Stimulated activated CD4-positive, alpha-beta T cell treated with anti-CD3 and anti-CD28 coated beads, Interleukin-1b, Interleukin-23, amount 100 ng/mL, for 1 hour (primary cell): ENCODE measurements at places on chromosomes 6 and 20.

DNA sequence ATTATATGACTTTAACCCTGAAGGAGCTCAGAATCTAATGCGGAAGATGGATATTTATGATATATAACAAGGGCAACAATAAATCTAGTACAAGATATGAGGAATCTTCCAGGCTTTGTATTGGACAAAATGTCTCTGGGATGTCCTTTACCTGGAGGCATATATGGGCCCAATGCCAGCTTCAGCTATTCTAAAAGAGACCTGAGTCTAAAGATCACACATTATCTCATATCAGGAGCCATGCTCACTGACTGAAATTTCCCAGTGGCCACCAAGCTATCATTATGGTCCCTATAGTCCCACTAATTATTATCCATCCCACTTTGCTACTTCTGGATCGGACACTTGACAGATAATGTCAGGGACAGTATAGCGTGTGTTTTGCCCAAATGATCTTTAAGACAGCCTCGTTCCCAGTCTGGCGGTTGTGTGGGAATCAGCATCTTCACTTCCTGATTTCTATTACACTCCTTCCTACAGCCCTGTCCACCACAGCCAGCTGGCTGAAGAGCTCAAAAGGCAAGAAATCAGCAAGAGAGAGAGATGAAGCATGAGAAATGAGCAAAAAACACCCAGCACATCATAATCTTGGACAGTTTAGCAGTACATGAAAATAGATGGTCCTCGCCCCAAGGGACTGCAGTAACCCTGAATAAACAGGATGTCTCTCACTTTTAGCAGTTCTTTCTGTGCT is 34.9 kb downstream of the KLHL31 start:
- no peak for DNase-seq

DNA sequence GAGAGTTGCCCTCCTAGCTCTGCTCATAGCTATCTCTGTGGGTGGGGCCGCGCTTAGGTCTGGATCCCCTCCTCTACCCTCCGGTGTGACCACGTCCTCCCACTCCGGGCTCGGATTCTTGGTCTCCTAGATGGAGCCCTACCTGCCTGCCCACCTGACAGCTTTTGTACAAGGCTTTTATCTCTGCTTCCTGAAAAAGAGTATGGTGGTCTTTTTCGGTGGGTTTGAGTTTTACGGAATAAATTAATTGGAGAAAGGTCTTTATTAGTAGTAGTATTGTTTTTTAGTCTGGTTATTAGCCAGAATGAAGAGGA is 773 bp downstream of the SMAP1 start:
- no peak for DNase-seq

GRCh38 chr6:129744201-129744879 is 34.4 kb upstream of the ARHGAP18 start:
- no peak for DNase-seq

DNA sequence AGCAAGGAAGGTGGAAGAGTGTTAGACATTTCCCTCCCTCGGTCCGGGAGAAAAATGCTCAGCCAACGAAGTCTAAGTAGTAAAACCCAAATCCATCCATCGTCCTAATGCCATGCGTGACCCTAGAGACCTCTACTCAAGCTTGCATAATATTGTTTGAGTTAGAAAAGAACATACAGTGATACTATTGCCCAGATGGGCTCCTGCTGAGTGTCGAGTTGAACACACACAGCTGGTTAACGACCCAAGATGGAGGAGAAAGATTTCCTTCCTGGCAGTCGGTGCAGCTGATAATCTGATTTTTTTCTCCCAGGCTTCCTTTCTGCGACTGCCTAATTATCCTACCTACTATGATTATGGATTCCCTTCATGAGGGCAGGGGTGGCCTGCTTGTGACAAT is 164.4 kb upstream of the KCNG1 start:
- DNase-seq: no peak

GRCh38 chr20:42366626-42367025 is 748.4 kb upstream of the CHD6 start:
- no peak for DNase-seq

DNA sequence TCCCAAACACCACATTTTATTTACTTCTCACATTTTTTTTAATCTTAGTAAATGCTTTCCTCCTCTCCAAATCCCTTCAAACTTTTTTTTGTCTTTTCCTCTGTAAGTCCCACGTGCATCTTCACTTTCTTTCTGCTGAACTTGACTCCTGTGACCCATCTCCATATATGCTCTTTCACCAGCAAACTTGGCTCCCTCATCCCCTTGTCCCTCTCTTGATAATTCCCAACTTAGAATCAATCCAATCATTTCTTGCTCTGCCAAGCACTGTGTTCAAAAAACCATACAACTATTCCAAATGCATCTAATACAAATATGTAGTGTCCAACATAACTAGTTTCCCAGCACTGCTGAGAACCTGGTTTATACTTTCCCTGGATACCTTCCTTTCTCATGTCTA is 519.4 kb downstream of the HDGFL1 start:
- DNase-seq: no peak

DNA sequence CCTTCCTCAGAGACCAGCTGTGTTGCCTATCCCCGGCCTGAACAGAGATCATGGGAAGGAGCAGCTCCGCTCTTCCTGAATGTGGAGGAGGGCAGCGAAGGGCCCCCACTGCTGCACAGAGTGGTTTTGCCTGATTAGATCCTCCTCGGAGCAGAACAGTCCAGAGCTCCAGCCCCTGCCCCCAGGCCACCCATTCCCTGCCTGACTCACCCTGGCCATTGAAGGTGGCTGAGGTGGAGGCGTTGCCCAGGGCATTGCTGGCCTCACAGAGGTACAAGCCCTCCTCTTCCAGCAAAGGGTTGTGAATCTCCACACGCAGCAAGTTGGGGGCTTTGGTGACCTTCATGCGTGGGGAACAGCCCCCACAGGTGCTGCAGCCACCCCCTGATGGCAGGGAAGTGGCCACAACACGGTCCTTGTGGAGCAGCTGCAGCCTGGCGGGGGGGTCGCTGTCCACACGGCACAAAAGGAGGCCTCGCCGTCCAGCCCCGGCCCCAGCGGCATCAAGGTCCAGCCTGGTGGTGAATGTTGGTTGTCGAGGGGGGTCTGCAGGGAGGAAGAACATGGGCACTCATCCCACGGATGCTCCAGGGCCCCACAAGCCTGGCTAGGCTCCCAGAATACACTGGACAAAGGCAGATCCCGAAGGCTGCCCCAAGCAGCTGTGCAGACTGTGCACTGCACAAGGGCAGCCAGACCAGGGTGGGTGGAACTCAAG is 14.7 kb downstream of the SIGLEC1 start:
- DNase-seq: no peak

DNA sequence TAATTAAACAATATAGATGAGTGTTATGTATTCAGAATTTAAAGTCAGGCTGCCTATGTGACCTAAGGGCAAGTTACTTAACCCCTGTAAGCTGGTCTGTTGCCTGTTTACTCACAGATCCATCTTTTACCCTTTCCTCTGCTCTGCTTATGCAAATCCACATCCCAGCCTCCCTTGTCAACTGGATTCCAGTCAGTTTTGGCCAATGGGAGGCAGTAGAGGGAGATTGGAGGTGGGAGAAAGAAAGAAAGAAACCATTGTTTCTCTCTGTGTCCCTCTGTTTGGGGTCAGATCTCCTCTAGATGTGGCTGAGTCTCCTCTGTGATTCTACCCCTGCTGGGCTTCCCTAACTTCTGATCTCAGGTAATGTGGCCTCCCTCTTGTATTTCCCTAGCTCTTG is 266.8 kb upstream of the PLN start:
- no peak for DNase-seq

- DNase-seq: no peak
Measured at GRCh38 chr20:21510414-21511384, 3.2 kb downstream of the NKX2-2 start.

- no peak for DNase-seq
Measured at GRCh38 chr6:169800116-169800667, 48.8 kb downstream of the ERMARD start.

GRCh38 chr20:6590891-6591637 is 176.4 kb upstream of the BMP2 start:
- DNase-seq: no peak

DNA sequence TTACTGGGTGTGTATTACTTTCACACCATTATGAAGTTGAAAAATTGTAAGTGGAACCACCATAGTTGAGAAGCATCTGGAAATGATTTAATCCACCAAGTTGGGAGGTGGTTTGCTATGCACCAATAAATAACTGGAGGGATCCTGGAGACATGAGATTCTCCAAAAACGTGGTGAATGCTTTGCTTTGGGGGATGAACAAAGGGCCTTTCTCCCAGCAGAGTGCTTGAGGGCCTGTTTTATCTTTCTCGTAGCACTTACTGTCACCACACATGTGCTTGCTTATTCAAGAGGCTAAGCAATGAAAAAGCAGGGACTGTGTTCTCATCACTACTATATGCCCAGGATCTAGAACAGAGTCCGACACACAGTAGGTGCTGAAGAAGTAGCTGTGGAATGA is 371.1 kb downstream of the DHX35 start:
- DNase-seq: no peak

GRCh38 chr6:3793545-3793944 is 42.0 kb upstream of the PXDC1 start:
- no peak for DNase-seq

DNA sequence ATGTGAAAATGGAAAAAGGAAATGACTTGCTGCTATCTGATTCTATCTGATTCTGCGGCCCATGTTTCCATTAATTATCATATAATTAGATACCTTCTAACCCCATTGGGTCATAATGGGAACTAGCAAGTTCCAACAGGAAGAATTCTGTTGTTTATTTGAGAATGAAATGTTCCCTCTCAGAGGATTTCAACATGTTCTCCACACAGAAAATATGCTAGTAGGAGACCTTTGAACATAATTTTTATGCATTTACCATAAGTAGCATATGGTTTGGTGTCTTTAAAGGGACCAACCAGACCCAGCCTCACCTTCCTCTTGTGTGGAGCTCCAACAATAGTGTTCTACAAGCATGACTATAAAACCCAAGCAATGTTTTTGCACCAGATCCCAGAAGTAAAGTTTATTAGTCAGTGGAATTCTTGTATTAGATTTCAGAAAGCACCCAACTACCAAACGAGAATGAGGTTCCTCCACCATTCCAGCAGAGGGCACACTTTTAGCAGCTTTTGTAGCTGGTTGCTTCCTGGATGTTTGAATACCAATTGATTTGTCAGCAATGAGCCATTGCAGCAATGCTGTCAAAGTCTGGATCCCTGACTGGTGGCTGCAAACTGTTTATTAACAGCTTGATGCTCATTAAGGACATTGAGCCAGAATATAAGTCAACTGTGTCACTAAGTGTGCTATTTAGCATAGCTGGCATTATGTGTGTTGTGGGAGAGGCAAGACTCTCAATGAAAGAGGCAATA is 143.6 kb upstream of the GJE1 start:
- DNase-seq: no peak

DNA sequence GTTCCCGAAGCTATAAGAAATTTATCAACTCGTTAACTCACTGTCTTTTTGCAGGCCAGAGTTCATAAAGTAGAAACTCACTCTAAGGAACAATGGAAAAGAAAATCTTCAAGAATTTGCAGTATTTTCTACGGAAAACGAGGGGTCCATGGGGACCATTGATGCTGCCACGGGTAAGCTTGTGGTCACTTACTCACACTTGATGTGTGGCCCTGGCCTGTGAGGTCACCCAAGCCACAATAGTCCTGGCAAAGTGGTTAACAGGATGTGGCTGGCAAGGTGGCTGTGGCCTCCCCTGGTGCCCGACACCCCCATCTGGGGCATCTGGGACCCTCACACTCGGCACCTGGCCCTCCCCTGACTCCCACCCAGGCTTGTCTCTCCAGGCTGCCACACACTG is 123.4 kb downstream of the C6orf118 start:
- DNase-seq: no peak
